ENCODE measurements at places on chromosomes 4 and X.

DNA sequence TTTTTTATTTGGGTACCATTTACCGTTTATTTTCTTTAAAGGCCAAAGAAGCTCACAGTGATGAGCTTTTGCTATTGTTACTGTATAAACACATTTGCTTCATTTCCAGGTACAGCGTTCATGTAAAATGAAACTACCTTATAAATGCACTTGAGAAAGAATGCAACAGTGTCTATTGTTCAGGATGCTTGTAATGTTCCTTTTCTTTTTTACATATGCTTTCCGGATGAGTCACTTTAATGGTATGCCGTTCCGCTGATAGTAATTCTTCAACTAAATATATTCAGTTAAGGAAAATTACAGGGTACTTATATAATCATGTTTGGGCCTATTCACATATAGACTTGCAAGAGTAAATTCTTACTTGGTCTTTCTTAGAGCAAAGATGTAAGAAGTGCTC lies 354.9 kb downstream of the RPA4 start:
- no peak for DNase-seq

GRCh38 chrX:105837232-105837631 lies 14.9 kb downstream of the NRK start:
- DNase-seq, result no peak

DNA sequence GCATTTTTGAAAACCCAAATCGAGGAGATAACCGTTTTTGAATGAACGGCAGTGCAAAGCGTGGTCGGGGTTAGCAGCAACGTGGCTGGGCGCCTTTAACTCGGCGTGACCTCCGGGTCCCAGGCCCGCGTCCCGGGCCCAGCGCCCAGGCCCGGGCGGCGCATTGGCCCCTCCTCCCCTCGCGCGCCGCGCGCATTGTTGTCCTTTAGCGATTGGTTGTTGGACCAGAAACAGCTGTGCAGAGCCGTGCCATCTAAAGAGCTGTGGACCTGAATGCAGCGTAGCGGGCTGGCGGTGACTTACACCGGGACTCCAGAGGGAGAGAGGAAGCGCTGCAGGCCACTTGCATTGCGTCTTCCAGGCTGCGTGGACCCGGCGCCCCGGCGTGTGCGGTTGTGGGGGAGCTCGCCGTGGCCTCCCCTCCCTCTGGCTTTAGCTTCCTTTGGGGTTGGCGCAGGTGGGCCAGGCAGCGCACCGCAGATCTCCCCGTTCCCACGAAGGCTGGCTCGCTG lies at the start of gene STOX2:
Gene STOX2 (plus strand): TSS at position 227 of the 512 bp plus-strand sequence. CDS start 1,484 bp downstream, outside the sequence.
- peak; percentile 21 for DNase-seq

GRCh38 chrX:63963095-63963784 lies 178.2 kb upstream of the ARHGEF9 start:
- no peak for DNase-seq

DNA sequence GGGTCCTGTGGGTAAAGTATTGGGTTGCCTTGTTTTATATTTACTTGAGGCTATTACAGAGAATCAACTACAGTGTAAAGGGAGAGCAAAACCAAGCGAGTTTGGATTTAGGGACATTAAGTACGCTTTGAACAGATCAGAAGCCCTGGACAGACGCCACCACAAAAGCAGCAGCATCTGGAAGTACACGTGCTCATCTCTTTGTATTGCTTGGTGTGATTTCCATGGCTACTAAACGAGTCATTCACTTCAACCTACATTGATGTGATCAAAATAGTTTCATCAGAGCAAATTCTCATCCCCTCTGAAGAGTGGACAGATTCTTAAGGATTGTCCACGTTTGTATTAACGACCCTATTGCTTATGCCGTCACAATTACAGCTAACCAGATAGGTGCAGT lies 85.1 kb downstream of the SORBS2 start:
- no peak for DNase-seq

- DNase-seq, result no peak
These were observed 16.6 kb downstream of the DCUN1D4 start for GRCh38 chr4:51859476-51860031.

DNA sequence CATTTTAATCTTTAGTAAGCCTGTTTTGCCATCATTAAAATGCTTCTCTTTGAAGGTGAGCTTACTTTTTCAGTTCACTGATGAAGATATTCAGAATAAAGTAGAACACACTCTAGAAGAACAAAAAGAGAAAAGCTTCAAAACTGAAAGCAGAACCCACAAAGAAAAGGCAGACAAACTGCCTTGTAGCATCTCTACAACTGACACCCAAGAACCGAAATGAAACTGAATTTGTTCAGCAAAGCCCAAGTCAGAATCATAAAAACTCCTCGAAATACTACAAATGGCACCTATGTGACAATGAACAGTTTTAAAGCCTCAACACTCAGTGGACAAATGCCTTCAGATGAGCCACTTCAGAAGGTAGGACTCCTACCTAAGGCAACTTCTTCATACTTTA lies 83.6 kb downstream of the MAML3 start:
- no peak for DNase-seq

- no peak for DNase-seq
These were observed 185.5 kb downstream of the CEP135 start for GRCh38 chr4:56134266-56134665.

- no peak for DNase-seq
These were observed 62.5 kb upstream of the HOPX start for GRCh38 chr4:56743550-56743949.

GRCh38 chrX:69038188-69038587 lies 127.1 kb downstream of the PJA1 start:
- no peak for DNase-seq

DNA sequence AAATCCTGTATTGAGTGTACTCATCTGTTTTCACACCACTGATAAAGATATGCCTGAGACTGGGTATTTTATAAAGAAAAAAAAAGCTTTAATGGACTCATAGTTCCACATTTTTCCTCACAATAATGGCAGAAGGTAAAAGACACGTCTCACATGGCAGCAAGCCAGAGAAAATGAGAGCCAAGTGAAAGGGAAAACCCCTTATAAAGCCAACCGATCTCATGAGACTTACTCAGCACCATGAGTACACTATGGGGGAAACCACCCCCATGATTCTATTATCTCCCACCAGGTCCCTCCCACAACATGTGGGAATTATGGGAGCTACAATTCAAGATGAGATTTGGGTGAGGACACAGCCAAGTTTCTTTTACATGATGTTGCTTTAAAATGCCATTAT lies 171.9 kb downstream of the GALNTL6 start:
- DNase-seq, result no peak

DNA sequence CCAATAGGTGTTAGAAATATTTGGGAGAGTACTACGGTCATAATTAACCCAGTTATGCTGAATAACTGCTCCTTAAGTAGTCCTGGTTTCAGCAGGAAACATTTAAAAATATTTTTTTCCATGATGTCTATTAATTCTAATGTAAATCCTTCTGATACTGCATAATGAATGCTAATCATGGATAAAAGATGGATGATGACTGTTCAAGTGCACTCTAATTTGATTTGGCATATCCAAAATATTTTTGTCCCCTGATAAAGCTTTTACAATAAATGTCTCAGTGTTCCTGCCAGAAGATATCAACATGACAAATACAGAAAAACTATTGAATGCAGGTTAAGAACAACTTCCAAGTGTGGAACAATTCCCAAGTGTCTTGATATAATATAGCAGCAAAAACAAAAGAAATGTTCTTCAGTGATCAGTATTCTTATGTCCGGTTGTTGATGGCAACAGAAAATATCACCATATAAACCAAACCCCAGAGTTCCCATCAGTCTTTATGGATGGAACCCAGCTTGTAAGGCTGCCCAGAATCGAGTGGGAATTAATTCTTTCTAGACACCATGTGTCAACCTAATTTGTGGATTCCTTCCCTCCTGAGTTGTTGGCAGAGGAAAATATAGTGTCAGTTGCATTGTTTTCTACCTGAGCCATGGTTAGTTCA lies 205.4 kb upstream of the GK2 start:
- no peak for DNase-seq

- DNase-seq, result no peak
These were observed 992.6 kb downstream of the NLGN4X start for GRCh38 chrX:5236096-5236495.

- no peak for DNase-seq
These were observed 149.5 kb downstream of the PJA1 start for GRCh38 chrX:69015564-69016292.

DNA sequence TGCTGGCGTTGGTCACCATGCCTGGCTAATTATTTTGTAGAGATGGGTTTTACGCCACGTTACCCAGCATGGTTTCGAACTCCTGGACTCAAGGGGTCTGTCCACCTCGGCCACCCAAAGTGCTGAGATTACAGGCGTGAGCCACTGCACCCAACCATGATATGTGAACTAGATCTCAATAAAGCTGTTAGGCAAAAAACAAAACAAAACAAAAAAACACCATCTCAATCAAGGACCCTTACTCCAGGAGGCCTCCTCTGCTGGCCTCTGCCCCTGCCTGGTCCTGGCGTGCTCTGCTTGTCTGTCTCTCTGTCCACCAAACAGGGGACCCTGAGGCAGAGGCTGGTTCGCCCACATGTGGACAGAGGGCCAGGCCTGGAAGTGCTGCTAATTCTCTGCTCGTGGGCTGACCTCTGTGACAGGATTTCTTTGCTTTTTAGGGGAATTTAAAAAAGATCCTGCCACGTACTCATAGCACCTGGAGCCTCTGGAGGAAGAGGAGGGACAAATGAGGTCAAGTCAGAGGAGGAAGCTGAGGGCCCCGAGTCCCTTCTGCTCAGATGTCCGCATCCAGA lies 32.7 kb upstream of the WFS1 start:
- no peak for DNase-seq

GRCh38 chrX:49995795-49996455 lies 73.5 kb downstream of the CLCN5 start:
- DNase-seq, result no peak

- no peak for DNase-seq
These were observed 186.6 kb upstream of the GNPDA2 start for GRCh38 chr4:44912980-44913379.

DNA sequence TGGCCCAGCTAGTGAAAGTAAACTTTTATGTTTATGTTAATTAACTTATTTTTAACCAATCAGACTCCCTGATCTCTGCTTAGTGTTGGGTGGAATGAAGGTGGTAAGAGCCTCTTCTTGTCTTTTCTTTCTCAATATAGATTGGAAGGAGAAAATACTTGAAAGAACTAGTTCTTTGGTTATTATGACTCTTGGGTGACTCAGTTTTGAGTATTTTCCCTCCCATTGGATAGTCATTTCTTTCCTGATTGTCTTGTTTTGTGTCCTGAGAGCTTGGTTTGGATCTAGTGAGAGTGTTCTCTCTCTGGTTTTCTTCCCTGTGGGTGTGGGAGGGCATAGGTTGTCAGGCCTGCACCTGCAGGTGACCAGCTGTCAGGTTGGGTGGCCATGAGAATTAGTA lies 172.0 kb upstream of the GLRA2 start:
- DNase-seq, result no peak

- DNase-seq, result no peak
These were observed 433.1 kb upstream of the FAM241A start for GRCh38 chr4:111712093-111712677.

DNA sequence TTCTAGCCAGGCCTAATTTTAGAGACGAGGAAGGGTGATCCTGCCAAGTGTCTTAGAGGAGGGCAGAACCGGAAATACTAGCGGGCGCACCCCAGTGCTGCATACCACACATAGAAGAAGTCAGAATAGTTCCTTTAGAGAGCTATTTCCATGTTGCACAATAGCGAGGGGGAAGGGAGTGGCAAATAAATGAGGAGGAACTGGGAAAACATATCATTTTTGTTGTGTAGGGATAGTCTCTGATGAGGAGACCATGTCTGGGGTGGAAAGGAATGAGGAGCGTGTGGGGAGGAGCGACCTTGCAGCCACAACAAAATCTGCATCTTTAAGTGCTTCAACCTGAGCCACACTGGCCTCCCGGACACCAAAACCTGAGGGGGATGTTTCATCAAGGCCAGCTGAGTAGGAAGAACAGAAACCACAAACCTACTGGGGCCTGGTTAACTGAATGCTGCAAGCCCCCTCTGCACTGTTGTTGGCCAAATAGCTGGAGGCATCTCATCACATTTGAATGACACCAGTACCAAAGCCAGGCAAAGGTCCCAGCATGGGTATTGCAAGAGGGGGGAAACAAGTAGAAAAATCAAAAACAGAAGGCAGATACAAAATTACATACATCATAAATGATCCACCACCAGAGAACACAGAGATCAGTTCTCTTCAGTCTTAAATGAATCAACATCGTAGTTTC lies 26.7 kb upstream of the C1QTNF7 start:
- DNase-seq, result peak; percentile 27

DNA sequence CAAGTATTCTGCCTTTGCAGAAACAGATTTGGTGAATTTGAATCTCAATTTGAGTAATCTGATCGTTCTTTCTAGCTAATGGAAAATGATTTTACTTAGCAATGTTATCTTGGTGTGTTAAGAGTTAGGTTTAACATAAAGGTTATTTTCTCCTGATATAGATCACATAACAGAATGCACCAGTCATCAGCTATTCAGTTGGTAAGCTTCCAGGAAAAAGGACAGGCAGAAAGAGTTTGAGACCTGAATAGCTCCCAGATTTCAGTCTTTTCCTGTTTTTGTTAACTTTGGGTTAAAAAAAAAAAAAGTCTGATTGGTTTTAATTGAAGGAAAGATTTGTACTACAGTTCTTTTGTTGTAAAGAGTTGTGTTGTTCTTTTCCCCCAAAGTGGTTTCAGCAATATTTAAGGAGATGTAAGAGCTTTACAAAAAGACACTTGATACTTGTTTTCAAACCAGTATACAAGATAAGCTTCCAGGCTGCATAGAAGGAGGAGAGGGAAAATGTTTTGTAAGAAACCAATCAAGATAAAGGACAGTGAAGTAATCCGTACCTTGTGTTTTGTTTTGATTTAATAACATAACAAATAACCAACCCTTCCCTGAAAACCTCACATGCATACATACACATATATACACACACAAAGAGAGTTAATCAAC lies 15.3 kb downstream of the PLP1 start:
- DNase-seq, result no peak

GRCh38 chrX:150269605-150270254 lies 93.4 kb upstream of the MAMLD1 start:
- DNase-seq, result no peak

- no peak for DNase-seq
These were observed 460.3 kb downstream of the MID1IP1 start for GRCh38 chrX:39261446-39262147.

- peak; percentile 12 for DNase-seq
These were observed 1.4 kb downstream of the RAI2 start for GRCh38 chrX:17859609-17860178.

- no peak for DNase-seq
These were observed 71.8 kb downstream of the IL21 start for GRCh38 chr4:122548886-122549630.

DNA sequence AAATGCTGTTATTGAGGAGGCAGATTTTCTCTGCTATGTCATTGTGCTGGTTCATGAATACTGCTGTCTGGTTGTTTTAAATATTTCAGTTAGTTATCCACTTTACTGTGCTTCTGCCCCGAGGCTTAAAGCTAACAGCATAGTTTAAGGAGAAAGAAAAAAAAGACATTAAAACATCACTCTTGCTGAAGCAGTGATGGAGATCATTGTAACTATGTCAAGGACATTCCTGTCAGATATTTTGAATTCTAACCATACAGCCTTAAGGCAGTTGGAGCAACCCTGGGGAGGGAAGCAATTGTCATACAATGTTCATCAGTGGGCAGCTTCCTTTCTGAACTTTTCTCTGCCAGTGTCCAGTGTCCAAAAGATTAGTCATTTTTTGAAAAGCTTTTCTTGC lies 199.0 kb upstream of the DDX53 start:
- no peak for DNase-seq

Data from activated T-cell treated with anti-CD3 and anti-CD28 coated beads, Interleukin-2, amount 50 U/mL, for 72 hours (primary cell).